ENCODE measurements at places on chromosomes 13 and 19.

GRCh38 chr13:77810878-77811277 is 107.8 kb downstream of the EDNRB start:
- no peak for DNase-seq

DNA sequence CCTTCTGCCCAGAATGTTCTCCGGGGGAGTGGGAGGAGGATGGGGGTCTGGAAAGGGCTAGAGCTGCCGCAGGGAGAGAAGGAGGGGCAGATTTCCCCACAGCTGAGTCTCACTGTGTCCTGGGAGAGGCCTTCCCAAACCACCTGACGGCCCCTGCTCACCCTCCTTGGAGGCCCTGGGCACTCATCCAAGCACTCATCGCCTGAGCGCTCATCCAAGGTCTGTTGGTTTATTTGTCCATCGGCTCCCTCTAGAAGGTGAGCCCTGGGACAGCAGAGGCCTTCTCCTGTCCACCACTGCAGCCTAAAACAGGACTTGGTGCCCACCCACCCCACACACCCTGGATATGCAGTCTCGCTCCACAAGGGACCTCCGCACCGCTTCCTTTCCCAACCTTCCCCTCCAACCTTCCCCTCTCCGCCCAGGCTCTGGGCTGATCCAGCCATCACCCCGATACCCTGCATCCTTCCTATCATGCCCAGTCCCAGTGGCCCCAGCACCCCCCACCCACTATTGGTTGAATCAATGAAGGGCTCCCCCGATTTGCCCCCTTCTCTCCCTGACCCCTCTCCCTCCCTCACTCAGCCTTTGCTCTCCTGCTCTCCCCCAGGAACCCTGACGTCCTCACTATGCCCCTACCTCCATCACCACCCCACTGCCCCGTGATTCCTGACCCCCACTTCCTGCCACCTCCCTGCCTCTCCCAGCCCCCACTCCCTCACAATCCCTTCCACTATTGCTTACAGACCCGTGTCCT is 1.7 kb downstream of the UBXN6 start:
- no peak for DNase-seq

DNA sequence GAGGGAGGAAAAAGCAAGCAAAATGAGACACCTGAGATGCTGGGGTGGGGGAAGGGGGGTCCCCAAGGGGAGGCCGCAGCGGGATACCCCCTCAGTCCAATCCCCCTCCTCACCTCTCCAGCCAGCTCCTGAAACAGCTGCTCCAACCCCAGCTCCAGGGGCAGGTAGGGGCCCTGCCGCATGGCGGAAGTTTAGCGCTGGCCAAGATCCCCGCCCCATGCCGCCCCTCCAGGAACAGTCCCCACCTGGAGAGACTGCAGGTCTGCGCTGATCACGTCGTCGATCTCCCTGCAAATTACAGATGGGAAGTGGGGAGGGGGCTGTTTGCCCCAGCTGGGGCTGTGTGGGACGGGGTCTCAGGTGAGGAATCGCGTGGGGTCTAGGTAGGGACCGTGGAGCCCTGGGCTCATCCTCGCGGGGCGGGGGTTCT is 9.0 kb downstream of the CAPN12 start:
- no peak for DNase-seq

DNA sequence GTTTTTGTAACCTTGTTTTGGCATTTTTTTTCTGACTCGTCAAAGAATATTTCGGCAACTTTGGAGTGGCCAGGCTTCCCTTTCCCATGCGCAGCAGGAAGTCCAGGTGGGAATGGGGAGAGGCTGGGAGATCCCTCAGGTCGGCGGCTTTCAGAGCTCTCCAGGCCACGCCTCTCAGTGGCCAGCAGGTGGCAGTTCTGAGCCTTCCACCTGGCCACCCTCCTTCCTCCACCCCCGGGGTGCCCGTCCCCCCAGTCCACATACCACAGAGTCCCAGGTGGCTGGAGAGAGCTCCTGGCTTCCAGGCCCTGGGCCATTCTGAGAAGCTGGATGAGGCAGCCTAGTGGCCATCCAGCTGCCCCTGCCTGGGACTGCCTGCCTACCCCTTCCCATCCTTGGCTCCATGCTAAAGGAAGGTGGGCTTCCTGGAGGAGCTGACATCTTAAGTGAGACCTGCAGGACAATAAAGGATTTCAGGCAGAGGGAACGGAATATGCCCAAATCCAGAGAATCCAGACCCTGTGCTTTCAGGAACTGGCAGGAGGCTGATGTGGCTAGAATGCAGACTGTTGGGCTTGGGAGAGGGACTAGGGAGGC is 46.3 kb downstream of the CCNE1 start:
- DNase-seq = no peak

GRCh38 chr13:98069985-98070384 is 72.9 kb upstream of the FARP1 start:
- DNase-seq = no peak

Data from hypothalamus (tissue), 51 donors.